Ovary (tissue), 10 donors: ENCODE measurements at places on chromosomes 16 and 17.

DNA sequence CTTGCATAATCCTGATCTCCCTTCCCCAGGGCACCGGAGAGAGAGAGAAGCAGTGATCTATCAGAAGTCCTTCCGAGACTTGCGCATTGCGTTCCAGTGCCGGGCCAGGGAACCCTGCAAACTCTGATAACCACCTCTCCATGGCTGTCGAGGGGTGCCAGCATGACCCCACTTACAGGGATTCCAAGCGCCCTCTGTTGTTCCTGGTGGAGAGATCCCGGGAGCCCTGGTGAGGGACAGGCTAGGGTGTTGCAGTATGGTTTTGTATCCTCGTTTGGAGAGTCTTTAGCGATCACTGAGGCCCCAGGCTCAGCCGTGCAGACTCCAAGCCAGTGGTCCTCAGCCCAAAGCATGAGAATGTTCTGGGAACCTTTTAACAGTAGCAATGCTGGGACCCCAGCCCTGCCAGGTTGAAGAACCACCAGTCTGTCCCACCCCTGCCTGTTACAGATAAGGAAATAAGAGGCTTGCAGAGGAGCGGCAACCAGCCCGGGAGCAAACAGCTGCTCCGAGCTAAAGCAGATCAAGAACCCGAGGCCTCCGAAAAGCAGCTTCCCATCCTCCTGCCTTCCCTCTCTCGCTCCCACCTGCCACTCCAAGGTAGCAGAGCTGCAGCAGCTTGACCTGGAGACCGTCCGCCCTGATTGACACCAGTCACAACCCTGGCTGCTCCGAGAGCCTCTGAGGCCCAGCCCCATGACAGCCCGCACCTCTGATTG, 150.3 kb upstream of the RPL38 start:
- DNase-seq, result no peak

- no peak for DNase-seq
These were observed 15.0 kb upstream of the KDM6B start for GRCh38 chr17:7818746-7819645.

GRCh38 chr17:79085154-79085920, 10.7 kb downstream of the ENGASE start:
- no peak for DNase-seq

DNA sequence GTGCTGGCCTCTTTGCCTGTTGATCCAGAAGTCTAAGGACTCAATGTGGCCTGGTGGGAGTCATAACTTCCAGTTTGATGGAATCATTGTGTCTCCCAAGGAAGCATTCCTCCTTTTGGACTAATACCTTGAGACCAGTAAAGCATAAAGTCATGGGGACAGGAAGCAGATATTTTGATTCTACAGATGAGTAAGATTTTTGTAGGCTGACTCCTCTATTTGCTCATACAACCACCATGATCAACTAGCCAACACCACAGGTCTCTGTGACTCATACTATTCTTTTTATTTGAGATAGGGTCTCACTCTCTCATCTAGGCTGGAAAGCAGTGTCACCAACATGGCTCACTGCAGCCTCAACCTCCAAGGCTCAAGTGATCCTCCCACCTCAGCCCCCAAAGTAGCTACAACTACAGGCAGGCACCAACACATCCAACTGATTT, 6.2 kb downstream of the MT2A start:
- no peak for DNase-seq

GRCh38 chr17:12519956-12520594, 145.6 kb upstream of the MYOCD start:
- no peak for DNase-seq

DNA sequence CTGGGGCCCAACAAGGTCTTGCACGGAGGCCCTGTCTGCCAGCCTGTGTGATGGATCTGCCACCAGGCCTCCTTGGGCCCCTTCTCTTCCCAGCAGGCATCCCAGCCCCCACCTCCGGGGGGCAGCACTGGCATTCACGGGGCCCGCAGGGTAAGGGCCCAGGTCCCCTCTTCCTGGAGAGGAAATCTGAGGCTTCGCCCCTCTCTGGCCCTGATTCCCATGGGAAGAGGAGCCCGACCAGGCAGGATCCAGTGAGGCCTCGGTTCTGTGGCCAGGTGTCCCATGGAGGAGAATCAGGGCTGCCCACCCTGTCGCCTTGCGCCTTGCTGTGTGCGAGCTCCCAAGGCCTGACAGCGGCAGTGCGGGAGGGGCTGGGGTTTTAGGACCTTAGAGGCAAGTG, 48.4 kb downstream of the PDPK1 start:
- DNase-seq, result no peak

- no peak for DNase-seq
These were observed 11.6 kb downstream of the KRT33A start for GRCh38 chr17:41338961-41339485.

- DNase-seq, result no peak
These were observed 46.5 kb upstream of the CDRT4 start for GRCh38 chr17:15513856-15514459.

- no peak for DNase-seq
These were observed 32.1 kb upstream of the JPT2 start for GRCh38 chr16:1645914-1646525.

DNA sequence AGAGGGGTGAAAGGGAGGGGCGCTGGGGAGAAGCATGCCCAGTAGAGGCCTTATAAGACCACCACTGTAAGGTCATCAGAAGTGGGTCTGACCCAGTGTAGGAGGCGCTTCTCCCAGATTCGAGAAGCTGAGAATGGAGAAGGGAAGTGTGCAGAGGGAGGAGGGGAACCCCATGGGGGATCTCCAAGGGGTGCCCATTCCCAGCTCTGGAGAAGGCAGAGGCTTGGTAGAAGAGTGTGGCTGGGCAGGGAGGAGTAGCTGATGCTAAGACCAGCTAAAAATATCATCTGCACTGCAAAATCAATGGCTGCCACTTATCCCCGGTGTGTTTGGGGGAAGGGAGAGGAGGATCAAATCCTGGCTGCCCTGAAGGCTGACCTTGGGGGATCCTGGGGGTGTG, 7.2 kb downstream of the NGFR start:
- DNase-seq, result no peak

DNA sequence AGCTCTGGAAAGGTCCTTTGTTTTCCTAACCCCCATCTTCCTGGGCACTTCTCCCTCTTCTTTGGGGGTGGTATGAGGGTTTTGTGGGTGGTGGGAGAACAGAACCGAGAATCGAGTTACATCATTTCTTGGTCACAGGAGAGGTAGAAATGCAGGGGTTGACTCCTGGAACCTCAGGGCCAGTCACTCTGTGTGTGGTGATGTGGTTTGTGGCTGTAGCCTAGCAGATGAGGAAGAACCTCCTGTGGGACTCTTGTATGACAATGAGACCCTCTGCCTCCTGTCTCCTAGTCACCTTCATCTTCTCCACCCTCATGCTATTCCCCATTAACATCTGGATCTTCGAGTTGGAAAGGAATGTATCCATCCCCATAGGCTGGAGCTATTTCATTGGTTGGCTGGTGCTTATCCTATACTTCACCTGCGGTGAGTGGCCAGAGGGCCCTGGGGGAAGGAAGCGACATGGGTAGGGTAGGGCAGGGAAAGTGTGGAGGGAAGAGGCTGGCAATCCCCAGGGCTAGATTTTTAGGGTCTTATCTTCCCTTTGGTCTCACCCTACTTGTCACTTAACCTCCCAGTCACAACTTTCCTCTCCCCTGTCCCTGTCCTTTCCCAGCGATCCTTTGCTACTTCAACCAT, 5.5 kb downstream of the ODF4 start:
- no peak for DNase-seq

GRCh38 chr17:45338996-45339535, 22.2 kb upstream of the MAP3K14 start:
- DNase-seq, result peak; percentile 9

DNA sequence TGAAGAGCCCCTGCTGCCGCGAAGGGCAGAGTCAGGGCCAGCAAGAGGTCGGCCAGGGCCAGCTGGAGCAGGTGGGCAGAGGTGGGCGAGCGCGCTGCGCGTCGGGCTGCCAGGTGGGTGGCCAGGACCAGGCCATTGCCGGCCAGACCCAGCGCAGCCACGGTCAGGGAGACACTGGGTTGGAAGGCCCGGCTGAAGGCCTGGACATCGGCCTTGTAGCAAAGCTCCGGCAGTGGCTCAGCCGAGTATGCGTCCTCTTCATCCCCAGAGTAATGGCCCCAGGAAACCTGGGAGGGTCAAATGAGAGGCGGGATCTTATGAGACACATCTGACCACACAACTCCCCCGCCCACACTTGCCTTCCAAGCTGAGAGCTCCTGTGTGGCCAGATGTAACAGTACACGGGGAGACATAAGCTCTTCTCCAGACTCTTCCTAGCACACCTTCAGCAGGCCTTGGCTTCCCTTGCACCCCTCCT, 1.3 kb downstream of the CCR10 start:
- DNase-seq, result no peak

DNA sequence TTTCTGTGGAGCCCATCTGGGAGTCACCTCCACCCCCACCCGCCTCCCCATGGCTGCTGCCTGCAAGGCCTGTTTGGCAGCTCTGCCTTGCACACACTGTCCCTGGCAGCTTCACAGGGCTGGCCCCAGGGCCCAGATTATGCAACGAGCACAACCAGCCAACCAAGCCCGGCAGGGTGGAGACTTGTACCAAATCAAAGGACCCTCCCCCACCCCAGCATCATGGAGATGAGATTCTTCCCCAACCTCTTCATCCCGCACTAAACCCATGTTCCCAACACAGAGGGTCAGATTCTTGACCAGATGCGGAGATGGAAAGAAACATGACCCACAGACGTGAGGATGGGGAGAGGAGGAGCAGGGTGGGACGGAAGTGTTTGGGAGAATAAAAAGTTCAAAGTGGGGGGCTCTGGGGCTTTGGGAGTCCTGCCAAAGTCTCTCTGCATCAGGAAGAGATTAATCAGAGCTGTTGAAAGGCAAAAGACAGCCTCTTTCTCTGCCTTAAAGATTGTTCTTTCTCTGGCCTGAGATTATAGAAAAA, 3.8 kb downstream of the SMARCD2 start:
- peak; percentile 79 for DNase-seq

DNA sequence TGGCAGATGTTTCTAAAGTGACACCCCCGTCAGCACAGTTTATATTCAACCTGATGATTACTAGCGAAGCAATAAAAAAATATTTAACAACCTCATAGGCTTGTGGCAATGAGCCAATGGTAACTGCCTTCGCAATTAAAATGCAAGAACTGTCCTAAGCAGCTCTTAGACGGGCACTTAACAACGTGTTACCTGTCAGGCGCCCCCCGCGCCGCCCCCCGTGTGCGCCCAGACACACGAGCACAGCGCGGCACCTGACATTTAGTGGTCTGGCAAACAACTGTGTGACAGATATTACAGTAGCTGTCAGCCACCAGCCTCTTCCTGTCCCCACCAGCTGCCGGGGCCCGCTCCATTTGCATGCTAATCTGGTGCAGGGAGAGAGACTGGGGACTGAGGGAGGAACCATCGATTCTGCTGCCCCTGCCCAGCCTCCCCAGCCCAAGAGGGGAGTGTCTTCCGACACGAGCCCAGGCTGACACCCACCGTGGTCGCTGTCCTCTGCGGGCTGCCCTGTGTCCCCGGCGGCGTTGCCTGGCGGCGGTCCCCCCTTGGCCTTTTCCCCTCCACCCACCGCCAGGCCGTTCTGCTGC, 12.7 kb downstream of the NDUFAF8 start:
- DNase-seq, result no peak

DNA sequence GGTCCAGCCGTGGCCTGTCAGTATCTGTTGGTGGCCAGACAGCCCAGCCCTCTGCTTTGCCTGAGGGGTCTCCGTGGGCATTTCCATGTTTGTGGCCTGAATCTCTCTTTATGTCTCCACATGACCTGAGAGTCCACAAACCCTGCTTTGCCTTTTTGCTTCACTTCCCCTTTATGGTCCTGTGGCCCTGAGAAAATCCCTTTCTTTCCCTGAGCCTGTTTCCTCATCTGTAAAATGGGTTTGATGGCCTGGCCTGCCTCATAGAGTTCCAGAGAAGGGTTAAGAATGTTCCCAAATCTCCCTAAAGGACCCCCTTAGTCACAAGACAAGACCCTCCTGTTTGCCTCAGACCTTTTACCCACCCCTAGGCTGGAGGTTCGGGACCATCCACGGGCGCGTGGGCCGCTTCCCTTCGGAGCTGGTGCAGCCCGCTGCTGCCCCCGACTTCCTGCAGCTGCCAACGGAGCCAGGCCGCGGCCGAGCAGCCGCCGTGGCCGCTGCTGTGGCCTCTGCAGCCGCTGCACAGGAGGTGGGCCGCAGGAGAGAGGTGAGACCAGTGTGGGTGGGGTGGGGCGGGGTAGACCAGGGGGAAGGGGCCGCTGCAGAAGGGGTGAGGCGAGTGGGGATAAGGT, 26.2 kb upstream of the ALKBH5 start:
- no peak for DNase-seq

DNA sequence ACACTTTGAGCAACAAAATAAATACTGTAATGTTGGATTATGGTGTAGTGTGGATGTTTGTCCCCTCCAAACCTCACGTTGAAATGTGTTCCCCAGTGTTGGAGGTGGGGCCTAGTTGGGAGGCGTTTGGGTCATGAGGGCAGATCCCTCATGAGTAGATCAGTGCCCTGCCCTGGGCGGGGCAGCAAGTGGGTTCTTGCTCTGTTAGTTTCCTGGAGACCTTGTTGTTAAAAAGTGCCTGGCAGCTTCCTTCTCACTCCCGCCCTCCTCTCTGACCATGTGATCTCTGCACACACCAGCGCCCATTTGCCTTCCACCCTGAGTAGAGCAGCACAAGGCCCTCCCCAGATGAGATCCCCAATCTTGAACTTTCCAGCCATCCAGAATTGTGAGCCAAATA, 67.7 kb downstream of the MPRIP start:
- DNase-seq, result no peak

DNA sequence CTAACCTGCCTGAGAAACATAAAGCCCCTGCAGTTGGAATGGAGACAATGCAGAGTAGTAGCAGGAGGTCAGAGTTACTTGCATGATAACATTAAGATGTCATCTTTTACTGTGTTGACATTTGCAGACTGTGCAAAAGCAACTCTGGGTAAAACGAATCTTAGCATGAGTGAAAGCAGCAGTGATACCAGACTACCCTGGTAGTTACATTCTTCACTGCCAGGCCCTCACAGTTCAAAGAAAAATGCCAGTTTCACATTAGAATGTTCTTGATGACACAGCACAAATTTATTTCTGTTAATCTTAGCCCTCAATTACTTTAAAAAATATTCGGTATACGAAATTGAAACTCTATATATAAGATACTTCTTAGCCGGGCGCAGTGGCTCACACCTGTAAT, 12.2 kb downstream of the MPHOSPH6 start:
- DNase-seq, result no peak

DNA sequence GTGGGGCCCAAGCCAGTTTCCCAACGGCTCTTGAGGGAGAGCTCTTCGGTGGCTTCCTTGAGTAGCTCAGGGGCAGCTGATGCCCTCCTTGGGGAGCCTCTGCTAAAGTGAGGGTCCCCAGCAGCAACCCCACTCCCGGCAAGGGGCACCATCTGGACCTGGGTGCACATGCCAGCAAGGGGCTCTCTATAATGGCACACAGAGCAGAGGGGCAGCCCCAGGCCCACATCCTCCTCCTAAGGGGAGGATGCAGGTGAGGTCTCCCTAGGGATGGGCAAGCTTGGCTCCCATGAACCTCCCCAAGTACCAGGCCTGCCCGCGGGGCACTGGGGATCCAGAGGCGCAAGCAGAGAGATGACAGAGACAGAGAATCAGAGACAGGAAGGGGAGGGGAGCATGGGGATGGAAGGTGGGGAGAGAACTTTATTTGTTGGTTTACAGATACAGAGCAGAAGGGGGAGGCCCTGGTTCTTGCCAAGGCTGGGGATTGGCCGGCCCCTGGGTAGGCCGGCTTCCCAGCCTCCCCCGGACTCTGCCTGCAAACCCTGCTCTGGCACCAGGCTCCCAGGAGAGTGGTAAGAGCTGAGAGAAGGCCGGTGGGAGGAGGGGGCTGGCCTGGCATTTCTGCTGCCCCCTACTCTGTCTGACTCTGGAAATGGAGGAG, 61.4 kb downstream of the SRCIN1 start:
- no peak for DNase-seq
